ENCODE measurements at places on chromosomes 16 and 17. TPM values are rescaled to one million over a fixed set of nuclear protein-coding genes. Genes with fewer than 3 reads are reported as not detected.

SCNN1B gene
- total RNA-seq: not detected

PIMREG gene
- 2.7 TPM for total RNA-seq

PHOSPHO1 gene
- total RNA-seq: not detected

C17orf50 gene
- not detected for total RNA-seq

CACNA1G gene
- total RNA-seq: 2.9 TPM
